ENCODE measurements at places on chromosomes 12 and 14.
A peak's percentile ranks its signal among the peaks of the same experiment; 100 is the strongest.

DNA sequence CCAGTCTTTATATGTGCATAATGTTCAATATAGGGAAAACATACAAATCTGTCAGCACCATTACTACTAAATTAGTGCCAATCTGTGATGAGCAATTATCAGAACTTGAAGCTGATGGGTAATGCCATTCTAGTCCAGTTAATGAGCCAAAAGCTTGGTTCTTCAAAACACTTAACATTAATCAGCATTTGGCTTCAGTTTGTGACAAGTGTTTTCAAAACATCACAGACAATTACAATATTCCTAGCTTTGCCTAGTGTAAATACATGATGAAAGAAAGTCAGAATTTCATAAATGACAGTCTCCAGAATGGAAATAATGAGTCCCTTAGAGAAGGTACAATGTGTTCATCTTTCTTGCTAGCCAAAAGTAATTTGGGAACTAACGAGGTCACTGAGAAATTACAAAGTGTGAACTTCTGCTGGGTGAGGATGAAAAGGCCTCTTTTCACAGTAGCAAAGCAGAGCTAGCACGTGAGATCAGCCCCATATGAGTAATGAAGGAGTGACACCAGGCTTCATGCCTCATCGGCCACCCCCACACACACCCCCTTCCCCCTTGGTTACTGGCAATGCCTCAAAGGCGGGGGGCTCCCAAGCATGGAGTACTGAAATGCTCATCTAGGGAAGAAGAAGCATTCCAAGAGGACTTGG lies 180.6 kb upstream of the EEA1 start:
- DNase-seq, result no peak

DNA sequence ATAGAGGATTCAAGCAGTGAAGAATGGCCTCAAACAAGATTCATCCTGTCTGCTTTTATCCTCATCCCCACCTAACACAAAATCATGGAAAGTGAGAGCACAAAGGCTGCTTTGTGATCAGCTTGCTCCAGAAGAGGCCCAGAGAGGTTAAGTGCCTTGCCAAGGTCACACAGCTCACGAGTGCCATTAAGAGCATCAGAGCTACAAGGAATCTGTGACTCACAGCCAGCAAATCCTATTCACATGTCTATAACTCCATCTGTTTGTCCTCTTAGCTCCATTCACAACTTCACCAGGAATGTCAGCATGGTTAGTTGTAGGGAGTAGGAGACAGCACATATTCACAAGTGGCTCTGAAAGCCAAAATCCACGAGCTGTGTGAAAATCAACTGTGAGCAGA lies 79.8 kb downstream of the TTC9 start:
- no peak for DNase-seq

DNA sequence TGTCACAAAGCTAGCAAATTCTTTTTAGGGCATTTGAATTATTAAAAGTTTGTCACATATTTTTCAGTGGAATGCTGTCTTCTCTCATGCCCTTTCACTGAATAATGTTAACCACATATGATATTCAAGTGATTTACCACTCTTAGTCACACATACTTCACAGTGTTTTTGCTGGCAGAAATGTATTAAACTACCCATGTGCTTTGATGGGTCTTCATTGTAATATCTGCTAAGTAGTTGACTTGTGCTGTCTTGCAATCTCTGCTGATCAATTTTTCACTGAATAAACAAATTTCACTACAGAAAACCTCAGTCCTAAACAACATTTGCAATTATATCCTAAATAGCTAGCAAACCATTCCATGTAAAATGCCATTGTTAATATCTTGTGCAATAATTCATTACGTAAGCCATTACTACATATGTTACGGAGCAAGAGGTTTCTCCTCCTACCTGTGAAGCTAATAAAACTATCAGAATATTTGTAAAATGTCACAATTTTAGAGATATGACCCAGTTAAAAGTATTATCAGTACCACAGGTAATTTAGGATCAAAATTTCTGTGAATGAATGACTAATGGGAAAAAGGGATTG lies 64.6 kb upstream of the LMO3 start:
- no peak for DNase-seq

GRCh38 chr14:64217834-64218233 lies 76.3 kb downstream of the ESR2 start:
- no peak for DNase-seq

GRCh38 chr14:98444077-98444476 lies 827.9 kb downstream of the BCL11B start:
- peak; percentile 23 for DNase-seq

DNA sequence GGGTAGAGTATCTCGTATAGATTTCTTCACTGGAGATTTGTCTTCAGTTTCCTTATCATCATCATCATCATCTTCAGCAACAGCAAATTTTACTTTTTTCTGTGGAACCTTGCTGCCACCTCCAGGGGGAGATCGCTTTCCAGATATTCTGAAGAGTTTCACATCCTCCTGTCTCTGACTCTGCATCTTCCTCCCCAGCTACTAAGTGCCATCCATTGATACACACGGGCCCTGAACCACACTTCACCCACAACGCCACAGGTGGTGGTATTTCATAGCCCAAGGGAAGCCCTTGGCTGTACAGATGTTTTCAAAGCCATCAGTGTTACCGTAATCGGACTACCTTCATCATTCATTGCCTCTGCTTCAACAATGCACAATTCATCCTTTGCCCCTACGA lies 82.2 kb downstream of the PPP2R5C start:
- peak; percentile 58 for DNase-seq

DNA sequence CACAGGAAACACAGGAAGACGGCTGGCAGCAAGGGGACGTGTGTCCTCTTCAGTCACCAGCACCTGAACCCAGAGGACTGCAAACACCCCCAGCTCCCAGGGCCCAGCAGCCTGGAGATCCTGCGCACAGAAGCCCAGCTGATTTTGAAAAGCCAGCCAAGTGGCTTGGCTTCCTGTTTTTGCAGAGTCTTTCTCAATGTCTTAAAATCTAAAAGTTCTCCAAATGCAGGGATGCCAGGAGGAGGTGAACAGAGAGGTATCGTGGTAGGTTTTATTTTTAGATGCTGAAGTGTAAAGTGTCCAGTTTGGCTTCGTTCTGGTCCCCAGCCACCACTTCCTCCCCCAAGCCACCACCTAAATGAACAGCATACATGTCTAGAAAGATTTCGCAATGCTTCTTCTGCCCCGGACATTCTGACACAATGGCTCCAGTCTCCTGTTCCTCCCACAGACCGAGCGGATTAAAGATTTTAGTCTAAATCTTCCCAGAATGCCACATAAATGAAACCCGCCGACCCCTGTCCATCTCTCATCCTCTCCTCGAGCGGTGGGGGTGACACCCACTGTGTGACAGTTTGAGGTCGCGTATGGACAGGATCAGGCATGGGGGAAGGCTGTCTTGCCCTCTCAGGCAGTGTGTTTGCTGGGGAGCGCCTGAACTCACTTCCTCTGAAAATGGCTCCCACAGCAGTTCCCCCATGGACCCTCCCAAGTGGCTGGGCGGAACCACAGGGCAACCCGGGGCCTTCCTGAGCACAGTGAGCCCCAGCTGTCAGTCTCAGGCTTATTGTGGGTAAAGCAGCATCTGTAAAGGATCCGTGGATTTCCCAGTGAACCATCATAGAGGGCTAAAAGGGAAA lies 41.6 kb downstream of the ITPK1 start:
- DNase-seq, result no peak

DNA sequence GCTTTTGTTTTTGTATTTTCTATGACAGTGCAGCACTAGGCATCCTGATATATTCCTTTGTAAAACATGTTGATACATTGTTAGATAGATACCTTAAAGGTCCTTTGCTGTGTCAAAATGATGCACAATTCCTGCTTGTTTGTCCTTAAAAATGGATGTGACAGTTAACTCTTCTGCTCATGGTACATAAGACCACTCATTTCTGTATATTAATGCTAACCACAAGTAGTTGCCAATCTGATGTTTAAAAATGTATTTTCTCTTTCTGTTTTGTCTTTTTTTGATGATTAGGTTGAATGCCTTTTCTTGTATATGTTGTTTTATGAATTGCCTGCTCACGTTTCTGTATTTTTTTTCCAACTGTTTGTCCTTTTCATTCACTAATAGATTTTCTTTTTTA lies 35.1 kb downstream of the ATF7IP start:
- no peak for DNase-seq

GRCh38 chr14:88075269-88075981 lies 70.5 kb downstream of the GPR65 start:
- DNase-seq, result no peak

DNA sequence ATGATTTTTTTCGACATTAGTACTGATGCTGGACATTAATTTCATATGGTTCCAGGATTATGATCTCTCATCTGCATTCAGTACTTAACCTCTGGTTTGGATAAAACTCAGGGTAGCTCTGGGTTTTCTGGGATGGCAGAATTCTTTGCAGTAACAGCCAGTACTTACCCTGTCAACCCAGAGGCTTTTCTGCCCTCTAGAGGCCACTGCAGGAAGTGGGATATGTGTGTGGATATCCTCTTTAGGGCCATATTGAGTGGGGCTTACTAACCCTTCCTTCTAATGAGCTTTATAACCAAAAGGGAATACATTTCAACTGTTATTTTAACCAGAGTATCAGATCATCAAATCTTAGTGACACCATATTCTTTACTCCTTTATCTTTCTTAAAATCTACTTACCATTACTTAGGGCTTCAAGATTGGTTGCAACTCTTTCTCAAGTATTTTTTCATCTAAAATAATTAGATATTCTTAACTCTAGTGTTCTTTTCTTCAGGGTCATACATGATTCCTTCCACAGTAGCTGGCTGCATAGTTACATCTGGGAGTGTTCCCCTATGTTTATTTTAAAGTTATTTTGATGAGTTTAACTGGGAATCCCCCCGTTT lies 488.0 kb upstream of the STXBP6 start:
- no peak for DNase-seq

DNA sequence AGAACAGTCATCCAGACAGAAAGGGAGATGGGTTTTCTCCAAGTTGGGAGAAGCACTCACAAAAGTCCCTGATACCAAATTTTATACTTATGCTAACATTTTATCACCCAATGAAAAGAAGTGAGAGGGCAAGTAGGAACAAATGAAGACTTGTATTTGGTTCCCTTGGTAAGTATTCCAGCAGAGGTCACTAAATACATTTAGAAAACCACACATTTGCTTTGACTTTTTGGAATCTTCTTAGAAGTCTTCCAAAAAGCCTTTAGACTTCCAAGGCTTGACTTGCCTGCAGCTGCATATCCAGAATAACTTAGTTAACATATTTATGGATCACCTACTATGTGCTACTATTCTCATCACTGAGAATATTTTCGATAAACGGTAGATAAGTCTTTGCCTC lies 3.1 kb upstream of the GYS2 start:
- DNase-seq, result no peak

DNA sequence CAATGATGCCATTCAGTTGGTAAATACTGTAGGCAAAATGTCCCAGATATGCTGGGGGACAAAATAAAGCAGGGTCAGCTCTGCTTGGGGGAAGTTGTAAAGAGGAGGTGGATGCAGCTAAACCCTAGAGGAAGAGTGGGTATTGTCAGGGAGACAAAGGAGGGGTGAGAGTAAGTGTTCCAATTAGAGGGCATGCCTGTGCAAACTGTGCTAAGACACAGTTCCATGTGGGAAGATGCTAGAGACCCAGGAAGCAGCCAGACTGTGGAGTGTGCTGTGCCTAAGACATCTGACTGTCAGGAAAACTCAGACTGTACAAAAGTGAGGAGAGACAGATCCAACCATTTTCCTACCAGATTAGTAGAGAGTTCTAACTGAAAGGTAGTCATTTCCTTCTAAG lies 474.3 kb downstream of the ATP23 start:
- DNase-seq, result no peak

GRCh38 chr12:71440763-71441748 lies 1.5 kb downstream of the LGR5 start:
- no peak for DNase-seq

DNA sequence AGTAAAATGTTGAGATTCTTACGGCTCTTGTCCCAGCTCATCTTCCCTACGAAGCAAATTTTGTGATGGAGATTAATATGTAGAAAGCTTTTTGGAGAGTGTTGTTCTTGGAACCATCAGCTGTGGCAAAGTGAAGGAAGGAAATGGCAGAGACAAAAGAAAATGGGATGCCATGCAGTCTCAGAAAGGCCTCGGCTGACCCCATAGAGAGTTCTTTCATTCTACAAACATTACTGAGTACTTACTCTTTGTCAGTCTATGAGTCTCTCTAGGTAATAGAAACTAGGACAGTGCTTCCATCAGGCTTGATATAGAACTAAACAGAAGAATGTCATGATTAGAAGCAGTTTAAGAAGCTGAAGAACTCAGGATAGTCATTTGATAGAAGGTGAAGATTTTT lies 134.1 kb downstream of the PLEKHA5 start:
- DNase-seq, result no peak

DNA sequence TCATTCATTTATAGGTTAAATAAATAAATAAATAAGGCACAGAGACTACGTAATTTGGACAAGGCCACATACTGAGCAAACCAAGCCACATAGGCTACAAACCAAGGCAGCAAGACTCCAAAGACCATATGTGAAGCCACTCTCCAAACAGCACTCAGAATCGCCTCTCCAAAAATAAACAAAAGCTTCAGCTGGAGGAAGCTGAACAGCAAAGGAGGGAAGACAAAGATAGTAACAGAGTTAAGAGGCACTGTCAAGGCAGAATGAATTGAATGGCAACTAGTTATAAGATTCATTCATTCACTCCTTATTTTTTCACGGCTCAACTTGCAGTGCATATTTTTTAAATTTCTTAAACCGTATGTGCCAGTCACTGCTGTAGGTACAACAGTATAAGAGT lies 200.5 kb upstream of the GRIP1 start:
- DNase-seq, result no peak

- DNase-seq, result no peak
These were observed 72.2 kb downstream of the FGD4 start for GRCh38 chr12:32471591-32472001.

DNA sequence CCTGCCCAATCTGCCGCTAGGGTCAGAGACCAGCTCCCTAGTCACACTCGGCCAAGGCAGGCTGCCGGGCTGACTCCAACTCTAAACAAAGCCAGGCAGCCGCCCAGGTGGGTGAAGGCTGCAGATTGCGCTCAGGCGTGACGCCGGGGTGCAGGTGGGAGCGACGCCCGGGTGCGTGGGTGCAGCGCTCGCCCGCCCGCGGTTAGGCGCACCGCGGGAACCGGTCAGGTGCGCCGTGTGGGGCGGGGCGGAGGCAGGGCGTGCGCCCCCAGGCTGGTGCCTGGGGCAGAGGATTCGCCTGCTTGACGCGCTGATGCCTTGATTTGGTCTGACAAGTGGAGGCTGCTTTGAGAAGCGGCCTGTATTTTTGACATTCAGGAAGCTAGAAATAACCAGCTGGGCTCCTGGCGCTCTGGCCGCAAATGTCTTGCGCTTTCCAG lies 126.7 kb upstream of the HIF1A start:
- peak; percentile 43 for DNase-seq

- no peak for DNase-seq
These were observed 58.7 kb downstream of the ZNF641 start for GRCh38 chr12:48292040-48292439.

GRCh38 chr12:102026728-102027127 lies 35.1 kb downstream of the WASHC3 start:
- DNase-seq, result no peak

DNA sequence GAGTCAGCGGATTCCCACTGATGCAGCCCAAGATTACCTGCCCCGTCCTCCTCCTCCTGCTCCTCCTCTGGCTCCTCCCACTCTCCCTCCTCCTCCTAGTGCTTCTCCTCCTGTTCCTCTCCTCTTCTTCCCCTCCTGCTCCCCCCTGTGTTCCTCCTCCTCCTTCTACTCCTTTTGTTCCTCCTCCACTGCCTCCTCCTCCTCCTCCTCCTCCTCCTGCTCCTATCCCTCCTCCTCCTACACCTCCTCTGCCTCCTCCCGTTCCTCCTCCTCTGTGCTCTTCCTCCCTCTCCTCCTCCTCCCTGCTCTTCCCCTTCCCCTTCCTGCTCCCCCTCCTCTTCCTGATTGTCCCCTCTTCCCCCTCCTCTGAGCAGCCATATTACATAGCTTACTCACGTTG lies 141.3 kb downstream of the CACNA1C start:
- no peak for DNase-seq
